CD4-positive, alpha-beta T cell (primary cell): ENCODE measurements at places on chromosomes 11 and 22. TPM values are rescaled to one million over a fixed set of nuclear protein-coding genes. Genes with fewer than 3 reads are reported as not detected.

Gene HOATZ
- total RNA-seq, result not detected

- DNase-seq, result no peak
Measured at GRCh38 chr11:103659206-103659618, 377.2 kb upstream of the DDI1 start.

DNA sequence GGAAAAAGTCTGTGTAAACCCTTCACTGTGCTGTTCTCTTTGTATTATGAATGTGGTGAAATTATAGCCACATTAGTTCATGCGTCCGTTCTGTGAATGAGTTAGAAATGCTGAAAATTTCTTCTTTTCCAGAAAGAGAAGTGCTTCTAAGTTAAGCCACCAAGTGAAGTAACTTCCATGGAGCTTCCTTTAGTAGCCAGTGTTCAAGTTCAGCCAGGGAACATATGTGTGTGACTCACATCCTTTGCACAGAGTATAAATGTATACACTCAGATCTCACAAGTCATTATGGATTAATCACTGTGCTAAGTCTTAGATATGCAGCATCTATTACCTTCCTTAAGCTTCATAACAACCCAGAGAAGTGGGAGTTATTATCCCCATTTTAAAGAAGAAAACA, 3.1 kb upstream of the MMP8 start:
- DNase-seq, result no peak

DNA sequence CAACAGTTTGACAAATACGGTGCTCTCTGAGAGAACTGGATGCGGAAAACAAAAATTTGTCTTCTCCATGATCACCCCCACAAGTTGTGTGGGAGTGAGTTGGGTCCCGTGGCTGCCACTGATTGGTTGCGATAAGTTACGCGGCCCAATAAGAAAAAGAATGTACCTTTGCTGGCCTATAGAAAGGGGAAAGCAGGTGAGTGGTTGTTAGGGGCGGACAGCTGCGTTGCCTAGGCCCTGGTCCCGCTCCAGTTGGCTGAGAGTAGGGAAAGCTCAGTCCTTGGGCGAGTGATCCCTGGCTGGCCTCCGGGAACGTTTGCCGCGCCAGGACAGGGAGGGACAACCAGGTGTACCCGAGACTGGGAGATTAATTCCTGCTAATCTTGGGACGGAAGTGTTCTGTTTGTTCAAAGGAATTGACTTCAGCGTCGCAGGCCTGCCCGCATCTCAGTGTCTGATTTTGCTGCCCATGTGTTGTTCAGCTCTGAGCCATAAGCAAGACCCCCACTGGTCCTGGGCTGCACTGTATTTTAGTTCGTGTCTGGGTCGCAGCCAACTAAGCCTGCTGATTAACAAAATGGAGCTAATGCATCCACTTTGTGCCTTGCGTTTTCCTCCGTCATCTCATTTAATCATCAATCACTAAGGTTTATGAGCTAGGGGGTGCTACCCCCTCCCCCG, 773 bp upstream of the SYVN1 start:
- DNase-seq, result peak; percentile 72

DNA sequence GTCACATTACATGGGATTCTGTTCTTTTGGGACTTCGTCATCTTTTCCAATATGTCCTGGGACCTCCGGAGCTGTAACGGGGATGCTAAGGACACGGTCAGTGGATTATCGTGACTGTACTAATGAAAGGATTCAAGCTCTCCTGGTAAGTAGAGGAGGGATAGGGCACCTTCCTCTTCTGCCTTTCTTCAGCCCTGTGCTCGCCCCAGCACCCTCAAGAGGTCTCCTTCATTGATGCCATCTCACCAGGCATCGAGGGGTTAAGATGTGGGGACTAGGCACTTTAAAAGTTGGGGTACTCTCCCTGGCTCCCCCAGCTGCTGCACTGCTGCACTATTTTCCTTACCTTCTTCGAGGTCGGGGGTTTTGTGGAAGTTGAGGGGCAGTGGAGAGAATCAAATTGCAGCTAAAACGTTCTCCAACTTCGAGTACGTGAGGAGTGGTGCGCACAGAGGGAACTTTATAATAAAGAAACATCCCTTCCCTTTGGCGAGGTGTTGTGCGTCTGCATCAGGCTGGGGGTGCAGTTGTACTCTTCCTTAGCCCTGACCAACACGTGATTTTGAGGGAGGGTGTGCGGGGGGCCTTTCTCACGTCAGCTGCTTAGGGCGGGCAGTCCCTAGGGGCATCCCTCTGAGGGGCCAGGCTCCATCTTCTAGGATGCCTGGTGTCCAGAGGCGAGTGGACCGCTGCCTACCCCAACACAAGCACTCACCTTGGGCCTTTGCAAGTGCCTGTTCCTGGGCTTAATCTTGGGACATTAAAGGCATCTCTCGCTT, 96.1 kb downstream of the GRAMD1B start:
- DNase-seq, result no peak

- DNase-seq, result no peak
Measured at GRCh38 chr11:42465623-42466022, 846.2 kb upstream of the API5 start.
